ENCODE measurements at places on chromosomes 3 and 15. TPM values are rescaled to one million over a fixed set of nuclear protein-coding genes. Genes with fewer than 3 reads are reported as not detected.

DNA sequence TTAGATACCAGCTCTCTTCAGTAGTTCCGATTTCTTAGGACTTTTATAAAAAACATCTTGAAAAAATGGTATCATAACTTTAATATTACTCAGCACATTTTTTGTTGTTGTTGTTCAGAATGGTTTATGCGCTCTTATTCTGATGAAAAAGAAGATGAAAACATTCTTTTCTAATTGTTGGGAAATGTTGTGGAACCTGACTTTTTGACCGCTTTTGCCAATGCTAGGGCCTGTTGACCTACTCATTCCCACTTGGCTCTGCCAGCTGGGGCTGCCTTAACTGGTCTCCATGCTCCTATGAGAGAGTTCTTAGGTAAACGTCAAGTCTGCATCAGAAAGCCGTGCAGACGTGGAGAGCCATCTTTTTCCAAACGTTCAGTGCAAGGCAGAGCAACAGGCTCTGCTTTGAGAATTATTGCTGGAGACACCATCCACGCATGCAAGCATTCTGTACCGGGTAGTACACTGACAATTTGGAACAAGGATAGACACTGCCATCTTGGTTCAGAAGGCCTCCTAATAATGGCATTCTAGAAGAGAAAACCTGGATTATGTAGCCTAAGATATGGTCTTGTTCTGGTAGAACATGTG lies 176.8 kb downstream of the GHSR start:
- DNase-seq = no peak

DNA sequence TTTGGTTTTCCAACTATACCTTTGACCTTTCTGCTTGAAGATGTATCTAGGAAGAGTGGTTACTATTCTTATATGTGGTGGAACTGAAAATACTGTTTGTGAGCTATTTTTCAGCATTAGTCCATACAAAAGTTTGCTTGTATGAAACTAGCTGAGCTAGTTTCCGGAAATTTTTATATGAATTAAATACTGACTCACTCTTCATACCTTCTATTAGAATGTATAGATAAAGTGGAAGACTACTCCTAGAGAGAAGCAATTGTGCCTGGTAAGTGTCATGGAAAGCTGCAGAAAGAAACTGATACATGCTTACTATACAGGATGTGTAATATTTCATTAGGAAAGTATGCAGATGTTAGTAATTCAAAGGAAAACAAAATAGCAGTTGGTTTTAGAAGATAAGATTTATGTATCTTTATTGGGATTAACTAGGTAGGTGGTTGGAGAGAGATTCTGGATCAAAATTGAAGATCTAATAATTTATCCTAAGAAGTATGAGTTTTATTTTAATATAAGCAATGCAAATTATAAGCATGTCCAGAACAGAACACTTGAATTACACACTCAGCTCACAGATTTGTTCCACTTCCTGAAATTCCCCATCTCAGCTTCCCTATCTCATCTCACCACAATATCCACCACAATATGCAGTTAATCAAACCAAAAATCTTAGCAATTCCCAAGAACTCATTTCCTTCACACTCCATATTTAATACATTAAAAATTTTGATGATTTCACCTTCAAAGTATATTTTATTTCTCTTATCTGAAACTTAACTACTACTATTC lies 82.8 kb downstream of the BCHE start:
- no peak for DNase-seq

DNA sequence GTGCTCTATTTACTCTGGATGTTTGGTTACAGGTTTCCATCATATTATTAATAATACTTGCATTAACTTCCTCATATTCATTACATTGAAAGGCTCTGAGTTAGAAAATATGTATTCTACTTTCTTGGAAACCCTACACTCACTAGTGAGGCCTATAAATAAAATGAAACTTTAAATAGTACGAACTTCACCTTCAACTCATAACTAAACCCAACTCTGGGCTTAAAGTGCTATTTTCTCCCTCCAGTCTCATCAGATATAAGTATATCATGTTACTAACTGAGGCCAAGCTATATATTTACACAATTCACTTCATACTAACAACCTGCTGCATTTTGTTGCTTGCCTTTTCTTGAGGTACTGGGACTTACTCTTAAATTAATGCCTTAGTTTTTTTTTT lies 306.7 kb downstream of the TIGIT start:
- DNase-seq = no peak

DNA sequence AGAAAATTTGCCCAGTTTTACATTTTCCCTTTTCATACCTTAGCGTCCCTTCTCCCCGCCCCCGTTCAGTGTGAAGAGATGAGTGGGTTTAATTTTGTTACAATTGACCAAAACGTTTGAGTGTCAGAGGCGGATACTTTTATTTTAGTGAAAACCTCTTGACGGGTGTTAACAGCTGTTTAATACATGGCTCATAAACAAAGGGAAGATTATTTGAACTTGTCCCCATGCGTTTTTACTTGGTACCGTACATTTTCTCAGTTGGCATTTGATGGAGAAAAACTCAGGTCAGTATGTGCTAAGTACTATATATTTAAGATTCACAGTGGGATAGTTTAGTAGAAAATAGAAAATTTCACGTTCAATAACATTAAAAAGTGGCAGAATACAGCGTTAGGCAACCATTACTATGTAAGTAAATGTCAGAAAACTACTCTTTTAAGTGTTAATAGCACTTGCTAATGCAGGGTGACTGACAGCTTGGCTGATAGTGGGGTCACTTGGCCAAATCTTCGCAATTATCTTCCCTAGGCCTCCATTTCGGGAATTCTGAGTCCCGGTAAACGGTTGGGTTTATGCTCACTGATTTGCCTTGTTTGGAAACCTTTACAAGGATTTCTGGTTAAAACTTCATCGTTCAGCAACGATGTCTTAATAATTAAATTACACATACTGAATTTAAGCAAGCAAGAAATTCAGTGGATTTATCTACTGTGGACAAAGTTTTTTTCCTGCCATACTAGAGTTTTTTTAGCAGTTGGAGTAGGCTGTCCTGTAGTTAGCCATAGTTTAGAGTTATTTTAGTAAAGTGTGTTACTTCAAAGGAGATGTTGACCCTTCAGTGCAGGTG lies 4.8 kb downstream of the CHD2 start:
- no peak for DNase-seq

GRCh38 chr3:54427501-54427900 lies 305.1 kb downstream of the CACNA2D3 start:
- DNase-seq = no peak

The SLC28A2 gene
- not detected for total RNA-seq

The SLC28A1 gene
- not detected for total RNA-seq

All from right cardiac atrium (tissue), 5 donors.